ENCODE measurements at places on chromosomes 16 and 17. TPM values are rescaled to one million over a fixed set of nuclear protein-coding genes. Genes with fewer than 3 reads are reported as not detected.
A peak's percentile ranks its signal among the peaks of the same experiment; 100 is the strongest.

DNA sequence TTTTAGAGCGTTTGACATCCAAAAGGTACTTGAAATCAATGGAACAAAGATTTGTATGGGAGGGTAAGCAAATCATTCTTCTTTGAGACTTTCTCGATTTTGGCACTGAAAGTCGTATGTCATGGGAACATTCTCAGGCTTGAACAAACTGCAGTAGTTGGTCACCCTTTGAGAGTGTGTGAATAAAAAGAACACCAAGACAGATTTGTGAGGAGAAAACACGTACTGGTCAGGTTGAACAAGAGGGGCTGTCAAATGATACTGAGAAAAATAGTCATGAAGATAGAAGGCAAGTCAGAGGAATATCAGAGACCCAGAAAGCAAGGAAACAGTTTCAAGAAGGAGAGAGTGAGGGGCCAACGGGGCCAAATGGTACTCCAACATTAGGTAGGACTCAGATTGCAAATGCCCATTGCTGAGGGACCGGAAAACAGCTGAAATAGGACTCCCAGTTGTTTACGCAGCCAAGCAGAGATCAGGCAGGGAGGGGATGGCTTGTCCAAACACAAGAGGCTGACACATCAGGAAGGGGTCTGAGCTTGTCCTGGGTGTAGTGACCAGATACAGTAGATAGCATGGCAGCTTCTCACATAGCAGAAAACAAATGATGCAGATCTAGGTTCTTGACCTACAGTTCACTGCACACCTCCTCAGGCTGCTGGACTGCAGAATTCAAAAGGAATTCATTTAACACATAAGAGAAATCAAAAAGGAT lies 74.5 kb upstream of the MYOCD start:
- DNase-seq: peak; percentile 41
- no peak overlapping the region for H3K4me3 ChIP-seq
- H3K27me3 ChIP-seq: no peaks in the 10 kb centered on the region

DNA sequence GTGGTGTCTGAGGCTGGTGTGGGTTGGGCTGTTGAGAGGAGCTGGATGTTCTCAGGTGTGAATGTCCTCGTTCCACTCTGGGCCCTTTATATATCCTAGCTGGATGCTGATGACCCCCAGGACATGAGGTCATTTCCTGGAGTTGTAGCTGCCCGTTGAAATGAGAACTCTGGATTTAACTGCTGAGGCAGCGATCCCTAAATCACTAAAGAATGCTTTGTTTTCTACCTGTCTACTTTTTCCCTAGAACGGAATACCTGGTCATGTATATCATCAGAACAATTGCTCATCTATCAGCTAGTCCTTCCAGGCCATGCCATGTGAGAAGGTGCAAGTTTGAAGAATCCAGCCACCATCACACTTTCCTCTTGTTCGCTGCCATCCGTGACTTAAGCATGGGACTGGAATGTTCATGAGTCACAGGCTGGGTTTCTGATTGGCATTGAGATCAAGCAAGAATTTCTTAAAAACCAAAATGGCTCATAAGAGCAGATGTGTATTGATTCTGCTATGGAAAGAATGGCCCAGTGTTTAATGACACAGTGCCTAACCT lies at the start of gene KRTAP2-3:
TSS of gene KRTAP2-3 (minus strand) at position 63 of the 553 bp plus-strand sequence. CDS start 64 bp downstream, outside the sequence.
- no peaks in the 10 kb centered on the region for H3K27me3 ChIP-seq
- H3K4me1 ChIP-seq: no peaks in the 10 kb centered on the region

- no peaks in the 10 kb centered on the region for H3K4me1 ChIP-seq
- H3K36me3 ChIP-seq: 0 out of 3 replicates have a peak, but pooled peaks cover 3% of the 10 kb centered on the region
- no peak overlapping the region for H3K27ac ChIP-seq
- H3K27me3 ChIP-seq: peaks cover 6% of the 10 kb centered on the region
- peak; percentile 34 for DNase-seq
- H3K4me3 ChIP-seq: no peak overlapping the region
Observed at GRCh38 chr17:57957120-57957850, 2.1 kb upstream of the CUEDC1 start.

DNA sequence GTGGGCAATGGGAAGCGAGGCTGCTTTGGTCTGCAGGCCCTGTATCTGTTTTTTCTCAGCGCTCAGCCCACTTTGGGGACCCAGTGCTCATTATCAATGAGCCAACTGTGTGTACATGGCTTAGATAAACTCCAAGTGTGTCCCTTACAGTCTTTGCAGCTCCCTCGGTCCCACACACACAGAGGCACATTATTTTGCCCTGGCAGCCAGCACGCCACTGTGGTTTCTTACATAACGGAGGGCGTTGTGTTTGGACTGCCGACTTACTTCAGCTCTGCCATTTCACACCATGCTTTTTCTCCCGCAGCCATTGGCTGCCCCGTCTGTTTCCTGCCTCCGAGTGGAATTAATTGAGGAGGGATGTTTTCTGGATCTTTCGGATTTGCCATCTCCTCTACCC lies 56.5 kb upstream of the CLEC18A start:
- DNase-seq: no peak
- no peak overlapping the region for H3K4me3 ChIP-seq
- no peaks in the 10 kb centered on the region for H3K27me3 ChIP-seq
- H3K36me3 ChIP-seq: peaks cover 1% of the 10 kb centered on the region
- 0 out of 2 replicates have a peak, but pooled peaks cover 2% of the 10 kb centered on the region for H3K4me1 ChIP-seq
- no peak overlapping the region for H3K27ac ChIP-seq

DNA sequence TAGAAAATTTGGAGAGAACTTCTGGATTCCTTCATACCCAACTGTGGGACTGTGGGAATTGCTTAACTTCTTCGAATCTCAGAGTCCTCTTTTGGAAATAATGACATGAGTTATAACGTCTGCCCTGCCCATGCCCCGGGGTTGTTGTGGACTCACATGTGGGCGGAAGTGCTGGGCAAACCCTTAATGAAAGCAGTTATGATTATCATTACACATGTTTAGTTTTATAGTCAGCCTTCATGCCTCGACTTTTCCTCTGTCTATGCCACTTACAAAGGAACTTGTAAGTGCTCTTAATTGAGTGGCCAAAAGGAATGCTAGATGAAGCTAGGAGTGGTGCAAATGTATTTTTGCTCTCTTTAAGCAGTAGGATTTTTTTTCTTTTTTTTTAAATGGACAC lies 3.9 kb downstream of the KRT27 start:
- no peak overlapping the region for H3K27ac ChIP-seq

- H3K4me3 ChIP-seq: peak overlapping the region; percentile 21
- H3K27me3 ChIP-seq: no peaks in the 10 kb centered on the region
- H3K36me3 ChIP-seq: no peaks in the 10 kb centered on the region
- DNase-seq: no peak
- H3K27ac ChIP-seq: no peak overlapping the region
Observed at GRCh38 chr16:59514651-59515050, 780.5 kb upstream of the GOT2 start.

C1QL1 gene
- total RNA-seq: 6.4 TPM

DNA sequence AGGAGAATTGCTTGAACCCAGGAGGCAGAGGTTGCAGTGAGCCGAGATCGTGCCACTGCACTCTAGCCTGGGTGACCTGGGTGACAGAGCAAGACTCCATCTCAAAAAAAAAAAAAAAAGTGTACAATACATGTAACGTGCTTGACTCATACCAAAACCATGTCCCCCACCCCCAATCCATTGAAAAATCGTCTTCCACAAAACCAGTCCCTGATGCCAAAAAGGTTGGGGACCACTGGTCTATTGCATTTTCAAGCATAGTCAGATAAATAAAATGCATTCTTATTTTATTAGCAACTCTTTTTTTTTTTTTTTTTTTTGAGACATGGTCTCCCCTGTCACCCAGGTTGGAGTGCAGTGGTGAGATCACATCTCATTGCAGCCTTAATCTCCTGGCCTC lies 52.1 kb downstream of the COPRS start:
- no peaks in the 10 kb centered on the region for H3K27me3 ChIP-seq
- no peaks in the 10 kb centered on the region for H3K36me3 ChIP-seq
- H3K4me3 ChIP-seq: no peak overlapping the region
- no peak overlapping the region for H3K27ac ChIP-seq

DNA sequence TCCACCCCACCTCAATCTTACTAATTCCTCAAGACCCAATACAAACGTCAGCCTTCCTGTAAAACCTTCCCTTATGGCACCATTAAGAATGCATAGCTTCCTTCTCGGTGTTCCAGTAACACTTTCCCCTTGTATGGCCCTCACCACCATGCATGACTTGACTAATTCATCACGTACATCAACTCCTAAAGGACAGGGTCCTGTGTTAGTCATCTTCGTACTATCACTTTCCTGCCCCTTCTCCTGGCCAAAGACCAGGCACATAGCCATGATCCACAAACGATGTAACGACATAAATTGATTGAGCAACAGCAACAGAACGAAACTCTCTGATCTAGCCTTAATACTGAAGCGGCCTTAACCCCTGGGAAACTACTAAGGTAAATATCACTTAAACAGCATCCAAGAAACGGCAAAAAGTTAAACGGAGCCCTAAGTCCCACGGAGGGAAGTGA lies 612 bp downstream of the PSMD12 start:
- H3K36me3 ChIP-seq: peaks cover 30% of the 10 kb centered on the region
- no peaks in the 10 kb centered on the region for H3K27me3 ChIP-seq
- H3K4me3 ChIP-seq: peak overlapping the region; percentile 96
- peaks cover 4% of the 10 kb centered on the region for H3K4me1 ChIP-seq
- DNase-seq: no peak
- no peak overlapping the region for H3K27ac ChIP-seq

FBXW10 gene
- total RNA-seq: not detected

SEPTIN1 gene
- 2.5 TPM for total RNA-seq

SLC25A11 gene
- total RNA-seq: 80.6 TPM

- DNase-seq: no peak
- no peak overlapping the region for H3K27ac ChIP-seq
- H3K4me1 ChIP-seq: peaks cover 4% of the 10 kb centered on the region
- no peak overlapping the region for H3K4me3 ChIP-seq
- no peaks in the 10 kb centered on the region for H3K27me3 ChIP-seq
- H3K36me3 ChIP-seq: no peaks in the 10 kb centered on the region
Observed at GRCh38 chr16:26134588-26134987, 442.8 kb downstream of the HS3ST4 start.

DNA sequence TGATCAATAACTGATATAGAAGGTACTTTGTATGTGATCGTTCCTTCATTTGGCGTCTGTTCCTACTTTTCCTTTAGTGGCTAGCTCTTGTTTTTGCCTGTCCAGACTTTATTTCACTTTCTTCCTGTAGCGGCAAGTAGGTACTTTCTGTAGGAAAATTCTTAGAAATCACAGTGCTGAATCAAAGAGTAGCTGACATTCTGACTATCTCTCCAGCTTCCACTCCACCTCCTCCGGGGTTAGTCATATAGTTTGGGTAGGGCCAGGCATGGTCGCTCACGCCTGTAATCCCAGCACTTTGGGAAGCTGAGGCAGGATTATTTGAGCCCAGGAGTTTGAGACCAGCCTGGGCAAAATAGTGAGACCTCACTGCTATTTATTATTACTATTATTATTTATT lies 29.9 kb upstream of the PAFAH1B1 start:
- H3K27ac ChIP-seq: no peak overlapping the region
- H3K4me1 ChIP-seq: no peaks in the 10 kb centered on the region
- peaks cover 8% of the 10 kb centered on the region for H3K36me3 ChIP-seq
- no peak overlapping the region for H3K4me3 ChIP-seq

DNA sequence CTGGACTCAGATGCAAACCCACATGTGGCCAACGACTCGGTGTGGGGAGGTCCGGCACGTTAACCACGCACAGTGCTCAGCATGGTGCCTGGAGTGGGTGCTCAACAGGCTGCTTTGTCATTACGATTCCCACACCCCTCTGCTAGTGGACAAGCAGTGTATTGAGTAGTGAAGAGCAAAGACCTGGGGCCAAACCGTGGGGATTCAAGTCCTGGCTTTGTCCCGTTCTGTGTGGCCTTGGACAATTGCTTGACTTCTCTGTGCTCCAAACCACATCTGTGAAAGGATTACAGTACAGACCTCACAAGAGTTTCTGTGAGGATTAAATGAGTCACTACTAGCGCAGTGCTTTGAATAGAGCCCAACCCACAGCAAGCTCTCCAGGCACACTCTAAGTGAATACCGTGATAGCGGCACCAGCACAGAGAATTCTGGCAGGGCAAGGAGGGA lies 33.8 kb downstream of the TRPV2 start:
- DNase-seq: no peak
- peaks cover 46% of the 10 kb centered on the region for H3K36me3 ChIP-seq
- no peak overlapping the region for H3K27ac ChIP-seq
- no peak overlapping the region for H3K4me3 ChIP-seq

Data from H9 (cell line).